ENCODE measurements at places on chromosomes 3 and 15.
A peak's percentile ranks its signal among the peaks of the same experiment; 100 is the strongest.

GRCh38 chr15:101044625-101045235 lies 125.6 kb downstream of the LRRK1 start:
- no peak for DNase-seq

DNA sequence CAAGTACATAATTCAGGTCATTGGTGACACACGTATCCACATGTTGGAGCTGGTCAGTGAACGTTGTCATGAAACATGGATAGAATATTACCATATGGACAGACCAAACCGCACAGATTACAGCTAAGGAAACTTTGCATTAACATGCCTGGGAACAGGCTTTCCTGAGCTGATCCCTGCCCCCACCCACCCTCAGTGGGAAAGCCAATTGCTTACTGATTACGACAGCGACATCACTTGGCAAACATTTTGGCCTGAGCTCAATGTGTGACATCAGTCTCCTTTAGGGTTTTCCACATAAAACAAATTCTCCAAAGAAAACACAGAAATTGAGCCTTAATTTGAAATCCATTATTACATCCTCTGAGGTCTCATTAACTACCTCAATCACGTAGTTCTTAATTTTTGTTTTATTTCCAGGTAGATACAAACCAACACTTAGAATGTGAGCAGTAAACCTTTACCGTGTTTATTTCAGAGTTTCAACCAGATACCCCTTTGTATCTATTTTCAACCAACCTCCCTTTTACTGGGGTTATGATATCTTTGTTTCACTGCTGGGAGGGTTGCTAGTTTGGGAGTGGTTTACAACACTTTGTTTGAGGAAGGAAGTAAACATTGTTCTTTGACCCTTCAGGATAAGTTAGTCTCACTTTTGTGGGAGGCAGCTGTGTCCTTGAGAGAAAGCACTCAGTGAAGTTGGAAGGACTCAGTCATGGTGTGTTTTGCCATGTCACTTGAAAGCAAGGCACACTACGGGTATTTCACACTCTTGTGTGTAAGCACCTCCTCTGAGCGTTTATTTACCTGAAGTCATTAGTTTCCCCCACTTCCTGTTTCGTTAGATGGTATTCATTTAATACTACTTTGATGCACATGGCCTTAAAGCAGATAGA lies 103.1 kb downstream of the CMSS1 start:
- no peak for DNase-seq

- DNase-seq, result no peak
Measured at GRCh38 chr3:180530276-180530675, 71.7 kb upstream of the TTC14 start.

- DNase-seq, result peak; percentile 1
Measured at GRCh38 chr3:49165771-49166751, at the start of gene CCDC71. Gene CCDC71 (minus strand): TSS chr3:49166331. CDS start chr3:49164208, 2,123 bp downstream.

DNA sequence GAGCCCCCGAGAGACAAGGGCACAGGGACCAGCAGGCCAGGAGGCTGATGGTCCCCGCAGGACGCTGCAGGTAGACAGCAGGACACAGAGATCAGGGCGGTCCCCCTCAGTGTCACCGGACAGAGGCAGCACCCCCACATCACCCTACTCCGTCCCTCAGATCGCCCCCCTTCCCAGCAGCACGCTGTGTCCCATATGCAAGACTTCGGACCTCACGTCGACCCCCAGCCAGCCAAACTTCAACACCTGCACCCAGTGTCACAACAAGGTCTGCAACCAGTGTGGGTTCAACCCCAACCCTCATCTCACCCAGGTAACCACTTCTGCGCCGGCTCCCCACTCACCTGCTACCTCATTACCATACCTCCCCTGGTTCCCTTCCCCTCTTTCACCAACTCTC lies 49.1 kb upstream of the APEH start:
- DNase-seq, result no peak

DNA sequence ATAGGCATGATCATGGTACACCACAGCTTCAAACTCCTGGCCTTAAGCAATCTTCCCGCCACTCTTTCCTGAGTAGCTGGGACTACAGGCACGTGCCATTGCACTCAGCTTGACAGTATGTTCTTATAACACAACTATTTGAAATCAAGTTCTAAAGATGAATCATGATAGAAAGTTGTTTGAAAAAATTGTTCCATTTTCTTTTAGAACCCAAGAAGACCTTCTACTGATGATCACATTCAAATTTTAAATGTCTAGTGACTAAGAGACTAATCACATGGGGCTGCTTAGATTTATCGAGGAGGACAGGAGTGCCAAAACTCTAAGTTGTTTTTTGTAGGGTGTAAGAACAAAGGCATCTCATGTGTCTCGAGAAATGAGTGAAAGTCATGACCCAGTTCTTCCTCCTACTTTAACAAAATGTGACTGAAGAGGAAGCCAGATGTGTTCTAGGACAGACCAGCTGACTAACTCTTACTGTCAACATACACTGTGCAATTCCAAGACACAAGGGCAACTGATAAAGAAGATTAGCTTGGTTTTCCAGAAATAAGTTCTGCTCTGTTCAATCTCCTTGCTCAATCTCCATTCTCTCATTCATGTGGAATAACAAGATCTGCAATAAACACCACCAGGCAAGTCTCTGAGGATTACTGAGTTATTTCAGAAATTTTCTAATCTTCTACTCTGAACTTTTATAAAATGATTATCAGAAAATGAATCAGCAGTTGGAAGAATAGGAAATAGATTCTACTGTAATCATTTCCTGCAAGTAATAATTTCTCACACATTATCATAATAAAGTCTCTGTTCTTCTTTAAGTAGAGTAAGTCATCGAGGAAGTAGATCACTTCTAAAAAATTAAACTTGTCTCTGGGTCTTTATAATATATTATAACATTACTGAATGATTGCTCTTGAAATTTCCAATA lies 122.6 kb upstream of the CCNL1 start:
- no peak for DNase-seq

GRCh38 chr15:53884441-53884840 lies 93.8 kb upstream of the UNC13C start:
- no peak for DNase-seq

DNA sequence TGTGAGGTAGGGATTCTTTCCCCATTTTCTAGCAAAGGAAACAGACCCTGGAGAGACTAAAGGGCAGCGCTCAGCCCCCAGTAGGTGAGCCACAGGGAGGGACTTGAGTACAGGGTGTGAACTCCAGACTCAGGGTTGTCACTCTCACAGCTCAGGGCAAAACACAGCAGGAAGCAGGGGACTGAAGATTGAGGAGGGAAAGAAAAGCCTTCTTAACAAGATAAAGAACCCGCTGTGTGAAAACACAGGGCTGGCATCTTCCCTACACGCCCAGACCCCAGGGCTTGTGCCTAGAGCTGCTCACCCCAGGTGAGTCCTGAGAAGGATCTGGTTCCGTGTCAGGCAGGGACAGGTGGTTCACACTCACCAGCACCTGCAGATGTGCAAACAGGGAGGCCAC lies 59.6 kb downstream of the ABTB1 start:
- DNase-seq, result no peak

- DNase-seq, result no peak
Measured at GRCh38 chr3:29195056-29195455, 85.8 kb upstream of the RBMS3 start.

DNA sequence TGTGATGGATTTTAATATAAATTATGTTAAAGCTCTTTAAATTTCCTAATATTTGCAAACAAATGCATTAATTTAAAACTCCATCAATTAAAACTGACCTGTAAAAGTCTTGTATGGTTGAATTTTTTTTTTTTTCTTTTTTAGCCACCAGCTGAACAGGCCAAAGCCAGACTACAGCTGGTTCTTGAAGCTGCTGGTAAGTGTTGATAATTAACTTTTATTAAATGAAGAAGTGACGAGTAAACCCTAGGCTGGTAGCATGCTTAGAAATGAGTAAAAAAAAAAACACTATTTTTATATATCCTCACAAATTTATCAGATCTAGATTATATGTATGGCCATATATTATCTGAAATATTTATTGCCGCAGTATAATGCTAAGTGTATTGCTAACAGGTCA lies 216.3 kb upstream of the MLF1 start:
- DNase-seq, result no peak

GRCh38 chr3:62942227-62942626 lies 67.0 kb upstream of the CADPS start:
- DNase-seq, result no peak

DNA sequence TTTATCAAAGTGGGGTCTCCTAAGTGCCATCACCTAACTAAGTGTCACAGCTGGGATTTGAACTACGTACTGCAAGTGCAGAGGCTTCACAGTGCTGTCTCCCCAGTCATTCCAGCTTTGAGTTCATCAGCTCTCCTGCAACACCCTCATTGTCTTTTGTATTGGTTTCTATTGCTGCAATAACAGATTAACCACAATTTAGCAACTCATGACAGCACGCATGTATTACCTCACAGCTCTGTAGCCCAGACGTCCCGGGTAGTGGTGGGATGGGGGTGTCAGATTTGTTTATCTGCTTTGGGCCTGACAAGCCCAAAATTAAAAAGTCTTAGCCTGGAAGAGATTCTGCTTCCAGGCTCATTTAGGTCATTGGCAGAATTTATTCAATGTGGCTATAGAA lies 220.5 kb upstream of the LRRN1 start:
- DNase-seq, result no peak

DNA sequence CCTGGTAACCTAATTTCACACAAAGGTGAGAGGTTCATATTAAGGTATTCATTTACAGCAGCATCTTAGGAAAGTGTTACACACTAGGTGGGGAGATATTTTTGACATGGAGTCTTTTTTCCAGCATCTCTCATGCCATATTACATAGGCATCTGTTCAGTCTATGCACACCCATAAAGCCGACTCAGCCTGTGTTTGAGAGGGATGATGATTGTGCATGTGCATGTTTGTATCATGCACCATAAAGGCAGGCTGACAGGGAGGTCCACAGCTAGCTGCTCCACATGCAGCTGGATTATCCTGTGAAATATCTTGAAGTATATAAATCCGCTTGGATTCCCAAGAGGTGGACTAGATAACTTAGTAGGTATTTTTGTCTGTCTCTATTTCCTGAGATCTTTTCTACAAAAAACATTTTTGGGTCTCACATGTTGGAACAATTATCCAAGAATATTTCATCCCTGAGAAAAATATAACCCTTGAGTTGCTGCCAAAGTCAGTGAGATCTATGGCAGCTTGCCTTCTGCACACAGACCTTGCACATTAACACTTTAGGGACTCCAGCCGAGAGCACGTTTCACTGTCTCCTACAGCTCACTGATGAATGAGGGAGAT lies 288.4 kb upstream of the DPH6 start:
- peak; percentile 6 for DNase-seq

GRCh38 chr15:40886586-40886985 lies 7.7 kb upstream of the VPS18 start:
- no peak for DNase-seq

DNA sequence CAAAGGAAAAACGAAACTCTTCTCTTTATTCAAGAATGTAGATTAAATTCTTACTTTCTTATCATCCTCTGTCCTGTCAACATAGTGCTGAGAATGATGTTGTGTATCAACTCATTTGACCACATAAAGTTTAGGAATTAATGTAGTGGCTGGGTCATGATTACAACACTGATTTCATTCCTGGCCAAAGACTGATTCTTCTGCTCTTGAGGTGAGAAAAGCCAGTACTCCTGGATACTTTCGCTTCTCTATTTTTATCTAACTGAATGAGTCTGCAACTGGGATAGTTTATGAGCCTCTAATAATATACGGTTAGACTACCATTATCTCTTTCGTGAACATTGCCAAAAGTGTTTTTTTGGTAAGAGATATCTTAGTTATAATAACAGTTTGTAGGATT lies 173.0 kb downstream of the LPP start:
- DNase-seq, result no peak

GRCh38 chr3:151330899-151331298 lies 1.6 kb upstream of the P2RY13 start:
- DNase-seq, result no peak

Measured in NCI-H1694 (cell line).